ENCODE measurements at places on chromosomes 6 and 20.

GRCh38 chr6:37696841-37697662 is 631 bp downstream of the MDGA1 start:
- peaks cover 36% of the 10 kb centered on the region for H3K27me3 ChIP-seq
- H3K36me3 ChIP-seq, result no peaks in the 10 kb centered on the region
- no peak overlapping the region for H3K27ac ChIP-seq
- DNase-seq, result no peak
- peak overlapping the region; percentile 63 for H3K4me3 ChIP-seq
- H3K4me1 ChIP-seq, result no peaks in the 10 kb centered on the region

DNA sequence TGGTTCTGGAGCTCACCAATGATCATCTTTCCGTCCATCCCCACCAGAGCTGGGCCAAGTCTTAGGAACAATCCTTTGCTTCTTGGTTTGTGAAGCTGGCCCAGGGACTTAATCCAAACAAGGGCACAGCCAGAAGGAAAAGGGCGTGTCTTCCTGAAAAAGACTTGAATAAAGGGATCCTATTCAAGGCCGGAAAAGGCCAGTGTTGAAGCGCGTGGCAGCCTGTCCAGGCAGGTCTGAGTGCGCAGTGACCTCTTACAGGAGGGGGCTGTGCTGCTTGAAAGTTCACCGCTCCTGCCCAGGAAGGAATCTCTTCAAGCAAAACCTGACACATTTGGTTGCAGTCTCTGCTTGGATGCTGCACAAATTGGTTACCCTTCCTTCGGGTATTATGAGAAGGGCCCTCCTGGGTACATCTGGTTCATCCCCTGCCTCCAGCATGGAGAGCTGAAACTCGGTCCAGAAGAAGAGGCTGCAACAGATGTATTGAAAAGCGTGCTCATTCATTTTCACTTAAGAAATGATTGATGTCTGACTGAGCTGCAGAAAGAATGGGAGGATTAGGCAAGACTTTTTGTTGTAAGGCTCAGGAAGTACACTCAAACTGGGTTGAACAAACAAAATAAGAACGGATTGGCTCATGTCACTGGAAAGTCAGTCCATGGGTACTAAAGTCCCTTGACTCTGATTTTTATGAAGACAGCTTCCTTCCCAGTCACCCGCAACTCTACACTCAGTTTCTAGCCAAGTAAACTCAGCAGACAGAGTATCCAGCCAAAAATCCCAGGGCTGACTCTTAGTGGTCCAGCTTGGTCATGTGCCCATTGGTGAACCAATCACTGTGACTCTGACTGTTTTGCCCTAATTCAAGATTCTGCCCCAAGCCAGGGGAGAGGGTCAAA is 136.3 kb downstream of the TFAP2C start:
- no peaks in the 10 kb centered on the region for H3K27me3 ChIP-seq
- H3K36me3 ChIP-seq, result no peaks in the 10 kb centered on the region
- peak overlapping the region; percentile 71 for H3K27ac ChIP-seq
- DNase-seq, result peak; percentile 83
- H3K4me3 ChIP-seq, result no peak overlapping the region

GRCh38 chr20:44010162-44010704 is 95.6 kb downstream of the TOX2 start:
- H3K4me3 ChIP-seq, result no peak overlapping the region
- DNase-seq, result no peak
- no peak overlapping the region for H3K27ac ChIP-seq
- H3K4me1 ChIP-seq, result no peaks in the 10 kb centered on the region
- H3K27me3 ChIP-seq, result peaks cover 24% of the 10 kb centered on the region

DNA sequence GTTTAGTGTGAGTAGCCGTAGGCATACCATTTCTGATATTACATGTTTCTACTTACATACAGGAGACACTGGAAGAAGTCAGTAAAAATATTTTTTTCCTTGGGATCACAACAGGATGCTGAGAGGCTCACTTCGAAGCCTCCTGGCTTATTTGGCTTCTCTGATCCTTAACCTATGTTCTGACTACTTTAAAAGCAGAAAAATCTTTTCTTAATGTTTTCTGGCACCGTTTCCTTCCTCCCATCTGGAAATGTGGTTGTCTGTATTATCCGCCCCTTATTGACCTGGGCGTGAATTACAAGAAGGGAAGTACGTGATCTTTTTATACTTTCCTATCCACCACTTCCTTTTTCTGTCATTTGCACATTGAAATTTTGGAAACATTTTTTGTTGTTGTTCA is 379.6 kb downstream of the COL12A1 start:
- no peaks in the 10 kb centered on the region for H3K27me3 ChIP-seq
- no peaks in the 10 kb centered on the region for H3K4me1 ChIP-seq
- no peak overlapping the region for H3K4me3 ChIP-seq

DNA sequence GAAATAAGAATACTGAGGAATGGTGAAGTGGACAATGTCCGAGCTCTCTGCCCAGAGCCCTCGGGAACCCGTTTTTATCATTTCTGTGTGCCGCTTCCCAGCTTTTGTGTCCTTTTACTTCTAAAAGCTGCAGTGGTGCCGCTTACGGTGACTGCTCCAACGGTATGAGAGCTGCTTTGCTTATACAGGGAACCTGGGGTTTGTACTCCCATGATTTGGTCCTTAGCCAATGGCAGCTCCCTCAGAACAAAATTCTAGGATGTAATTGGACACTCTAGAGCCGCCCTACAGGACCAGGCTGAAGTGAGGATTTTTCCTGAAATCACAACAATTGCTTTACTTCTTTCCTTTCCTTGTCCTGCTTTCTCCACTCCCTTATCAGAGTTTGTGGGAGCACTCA is 24.2 kb upstream of the PCSK2 start:
- peaks cover 27% of the 10 kb centered on the region for H3K27me3 ChIP-seq
- H3K36me3 ChIP-seq, result no peaks in the 10 kb centered on the region
- H3K4me1 ChIP-seq, result no peaks in the 10 kb centered on the region
- H3K27ac ChIP-seq, result no peak overlapping the region
- H3K4me3 ChIP-seq, result no peak overlapping the region

GRCh38 chr20:10626896-10627295 is 46.9 kb downstream of the JAG1 start:
- H3K27me3 ChIP-seq, result no peaks in the 10 kb centered on the region
- H3K4me1 ChIP-seq, result no peaks in the 10 kb centered on the region

GRCh38 chr6:170291271-170292110 is 613 bp upstream of the DLL1 start:
- peaks cover 13% of the 10 kb centered on the region for H3K4me1 ChIP-seq
- no peak for DNase-seq
- H3K4me3 ChIP-seq, result peak overlapping the region; percentile 77
- H3K27ac ChIP-seq, result peak overlapping the region; percentile 92

DNA sequence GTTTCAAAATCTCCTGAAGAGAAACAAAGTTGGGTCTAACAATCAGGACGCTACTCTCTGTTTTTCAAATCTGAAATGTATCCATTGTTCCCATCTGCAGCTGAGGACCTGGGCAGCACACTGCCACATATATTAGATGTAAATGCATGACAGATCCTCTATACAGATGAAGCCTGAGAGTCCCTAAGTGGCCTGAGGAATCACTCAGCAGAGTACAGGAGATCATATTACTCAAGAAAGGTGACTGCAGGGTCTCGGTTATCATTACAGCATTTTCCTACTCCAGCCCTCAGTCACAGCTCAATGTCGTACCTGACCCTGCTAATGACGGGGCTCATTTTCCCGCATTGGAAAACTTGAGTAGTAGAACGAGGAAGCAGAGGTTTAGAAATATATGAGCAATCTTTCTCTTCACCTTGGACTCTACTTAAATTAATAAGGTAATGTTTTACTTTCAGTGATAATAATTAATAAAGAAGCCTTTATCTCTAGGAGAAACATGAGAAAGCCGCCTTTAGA is 256.2 kb upstream of the IRAK1BP1 start:
- H3K27ac ChIP-seq, result no peak overlapping the region
- no peaks in the 10 kb centered on the region for H3K4me1 ChIP-seq
- no peak overlapping the region for H3K4me3 ChIP-seq
- no peaks in the 10 kb centered on the region for H3K36me3 ChIP-seq
- DNase-seq, result no peak

DNA sequence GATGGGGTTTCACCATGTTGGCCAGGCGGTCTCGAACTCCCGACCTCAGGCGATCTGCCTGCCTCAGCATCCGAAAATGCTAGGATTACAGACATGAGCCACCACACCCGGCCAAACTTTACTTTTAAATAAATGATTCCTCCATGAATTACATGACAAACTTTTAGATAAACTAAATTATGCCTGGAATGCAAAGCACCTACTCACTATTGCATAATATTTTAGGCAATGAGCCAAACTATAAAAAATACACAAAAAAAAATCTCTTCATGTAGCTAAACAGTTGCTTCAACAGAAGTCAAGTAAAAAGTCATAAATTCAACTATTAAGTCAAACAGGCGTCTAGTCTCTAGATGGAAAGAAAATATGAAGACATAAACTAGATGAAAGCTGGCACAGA is 56.5 kb downstream of the PTPRK start:
- H3K27me3 ChIP-seq, result no peaks in the 10 kb centered on the region
- no peak overlapping the region for H3K27ac ChIP-seq
- H3K4me3 ChIP-seq, result no peak overlapping the region

GRCh38 chr6:132072831-132073230 is 121.7 kb upstream of the CCN2 start:
- no peak for DNase-seq
- H3K27me3 ChIP-seq, result no peaks in the 10 kb centered on the region
- H3K4me3 ChIP-seq, result no peak overlapping the region
- peak overlapping the region; percentile 8 for H3K27ac ChIP-seq
- no peaks in the 10 kb centered on the region for H3K36me3 ChIP-seq

DNA sequence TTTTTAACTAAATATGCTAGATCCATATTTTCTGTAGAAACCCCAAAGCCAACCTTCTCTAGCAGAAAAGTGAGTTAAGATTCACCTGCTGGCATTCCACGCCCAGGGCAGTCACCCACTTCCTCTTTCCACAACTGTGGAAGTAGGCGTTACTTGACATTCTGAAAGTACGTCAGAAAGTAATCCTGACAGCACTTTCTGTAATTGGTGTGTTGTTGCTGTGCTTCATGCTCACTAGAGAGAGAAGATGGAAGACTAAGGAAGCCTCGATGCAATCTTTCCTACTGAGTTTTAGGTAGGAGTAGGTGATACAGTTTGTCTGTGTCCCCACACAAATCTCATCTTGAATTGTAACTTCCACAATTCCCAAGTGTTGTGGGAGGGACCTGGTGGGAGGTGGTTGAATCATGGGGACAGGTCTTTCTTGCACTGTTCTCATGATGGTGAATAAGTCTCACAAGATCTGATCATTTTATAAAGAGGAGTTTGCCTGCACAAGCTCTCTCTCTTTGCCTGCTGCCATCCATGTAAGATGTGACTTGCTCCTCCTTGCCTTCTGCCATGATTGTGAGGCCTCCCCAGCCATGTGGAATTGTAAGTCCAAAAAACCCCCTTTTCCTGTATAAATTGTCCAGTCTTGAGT is 101.1 kb downstream of the MAP3K7 start:
- H3K27me3 ChIP-seq, result no peaks in the 10 kb centered on the region
- no peak overlapping the region for H3K27ac ChIP-seq
- no peaks in the 10 kb centered on the region for H3K4me1 ChIP-seq
- no peak for DNase-seq
- H3K36me3 ChIP-seq, result no peaks in the 10 kb centered on the region

DNA sequence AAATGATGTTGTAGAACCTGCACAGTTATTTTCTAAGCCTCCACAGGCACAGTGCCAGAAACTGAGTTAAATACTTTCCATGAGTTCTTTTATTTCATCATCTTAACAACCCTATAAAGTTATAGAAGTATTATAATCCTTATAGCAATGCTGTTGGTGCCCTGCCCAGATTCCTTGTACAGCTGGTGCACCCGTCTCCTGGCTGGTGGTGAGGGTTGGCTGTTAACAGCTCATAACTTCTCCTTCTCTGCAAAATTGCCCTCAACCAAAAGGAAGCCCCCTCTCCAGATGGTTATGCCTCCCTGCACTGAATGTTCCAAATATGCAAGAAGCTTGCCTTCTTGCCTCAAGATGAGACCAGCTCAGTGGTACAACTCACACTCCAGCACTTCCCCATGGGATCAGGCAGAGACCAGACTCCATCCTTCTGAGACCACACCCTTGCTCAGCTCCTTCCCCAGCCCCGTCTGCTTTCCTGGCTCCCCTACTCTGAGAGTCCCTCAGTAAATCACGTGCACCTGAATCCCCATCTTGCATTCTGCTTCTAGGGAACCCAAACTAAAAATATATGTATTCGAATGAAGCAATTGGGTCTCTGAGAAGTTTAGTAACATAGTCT is 304.4 kb upstream of the PLCB4 start:
- no peaks in the 10 kb centered on the region for H3K27me3 ChIP-seq
- DNase-seq, result no peak
- no peaks in the 10 kb centered on the region for H3K36me3 ChIP-seq
- H3K27ac ChIP-seq, result no peak overlapping the region

DNA sequence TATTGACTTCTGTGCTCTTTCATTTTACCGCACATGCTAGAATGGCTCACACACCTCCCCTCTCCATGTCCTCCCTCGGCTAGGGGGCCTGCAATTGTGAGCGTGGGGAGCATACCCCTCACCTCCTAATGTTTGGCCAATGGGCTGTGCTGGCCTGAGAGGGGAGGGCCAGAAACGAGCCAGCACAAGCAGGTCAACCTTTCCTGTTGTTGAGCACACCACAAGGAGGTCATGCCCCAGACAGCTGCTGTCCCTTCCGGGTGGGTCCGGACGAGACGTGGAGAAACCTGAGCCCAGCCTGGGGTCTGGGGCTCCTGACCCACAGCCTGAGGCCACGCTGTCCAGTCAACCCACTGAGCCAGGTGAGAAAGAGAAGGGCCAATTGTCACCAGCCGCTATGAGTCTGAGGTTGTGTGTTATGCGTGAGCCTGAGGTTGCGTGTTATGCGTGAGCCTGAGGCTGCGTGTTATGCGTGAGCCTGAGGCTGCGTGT is 77.4 kb downstream of the TTLL2 start:
- no peak for DNase-seq
- no peaks in the 10 kb centered on the region for H3K36me3 ChIP-seq
- H3K27me3 ChIP-seq, result peaks cover 6% of the 10 kb centered on the region
- H3K4me3 ChIP-seq, result no peak overlapping the region
